ENCODE measurements at places on chromosomes 1 and 21. TPM values are rescaled to one million over a fixed set of nuclear protein-coding genes. Genes with fewer than 3 reads are reported as not detected.

- DNase-seq, result no peak
- no peaks in the 10 kb centered on the region for H3K27me3 ChIP-seq
- no peak overlapping the region for H3K27ac ChIP-seq
- peaks cover 9% of the 10 kb centered on the region for H3K4me1 ChIP-seq
Measured at GRCh38 chr1:40081871-40082270, 15.2 kb downstream of the PPT1 start.

DNA sequence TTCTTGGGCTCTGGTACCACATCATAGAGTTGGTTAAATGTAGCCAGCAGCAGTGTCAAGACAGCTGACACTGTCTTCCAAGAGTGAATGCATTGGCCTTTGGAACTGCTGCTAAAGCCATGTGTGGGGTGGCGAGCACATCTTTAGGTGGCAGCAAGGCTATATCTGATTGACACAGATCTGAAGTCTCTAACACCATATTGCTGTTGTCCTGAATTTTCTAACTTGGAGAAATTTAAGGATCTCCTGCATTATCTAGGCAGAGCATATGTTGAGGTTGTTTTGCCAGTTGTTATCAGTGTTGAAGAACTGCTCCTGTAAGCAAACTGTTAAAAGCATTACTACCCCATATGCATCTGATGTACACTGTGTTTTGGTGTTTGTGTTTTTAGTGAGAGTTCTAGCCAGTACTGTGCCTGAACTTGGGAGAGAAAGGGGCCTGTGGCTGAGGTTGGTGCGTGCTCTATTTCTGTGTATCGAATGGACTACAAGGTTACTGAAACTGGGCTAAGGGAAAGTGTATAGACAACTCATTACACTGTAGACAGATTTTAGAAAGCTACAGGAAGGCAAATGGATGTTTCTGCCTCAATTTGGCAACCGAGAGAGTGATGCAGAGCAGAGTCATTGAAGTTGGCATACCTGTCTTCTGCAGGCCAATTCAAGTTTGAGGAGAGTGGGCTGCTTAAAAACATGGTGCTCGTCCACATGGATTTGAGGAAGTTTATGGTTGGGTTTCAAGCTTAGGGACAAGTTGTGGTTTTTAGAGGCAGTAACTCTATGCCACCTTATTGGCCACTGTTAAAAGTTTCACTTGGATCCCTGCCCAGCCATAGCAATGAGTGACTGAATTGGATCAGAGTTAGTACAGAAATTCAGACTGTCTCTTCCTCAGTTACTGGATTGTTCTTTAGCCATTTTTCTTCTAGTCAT, 16.9 kb downstream of the DYRK3 start:
- peaks cover 5% of the 10 kb centered on the region for H3K4me1 ChIP-seq
- DNase-seq, result no peak
- peaks cover 3% of the 10 kb centered on the region for H3K27me3 ChIP-seq
- no peak overlapping the region for H3K27ac ChIP-seq

Gene CBR3
- total RNA-seq, result 27.6 TPM

Gene MYCL
- total RNA-seq, result 0.07 TPM

Gene USH2A
- not detected for total RNA-seq

Gene GLIS1
- total RNA-seq, result not detected

- H3K4me1 ChIP-seq, result peaks cover 36% of the 10 kb centered on the region
- DNase-seq, result peak; percentile 72
- H3K36me3 ChIP-seq, result peaks cover 14% of the 10 kb centered on the region
- no peaks in the 10 kb centered on the region for H3K27me3 ChIP-seq
- H3K4me3 ChIP-seq, result no peak overlapping the region
Measured at GRCh38 chr1:236156512-236157208, 14.3 kb downstream of the GPR137B start.

Gene SMIM11
- total RNA-seq, result 15.6 TPM

GRCh38 chr1:91725989-91726721, 159.8 kb downstream of the TGFBR3 start:
- H3K36me3 ChIP-seq, result peaks cover 22% of the 10 kb centered on the region
- no peak overlapping the region for H3K27ac ChIP-seq
- H3K4me1 ChIP-seq, result peaks cover 18% of the 10 kb centered on the region
- H3K4me3 ChIP-seq, result no peak overlapping the region

All from activated CD4-positive, alpha-beta memory T cell treated with anti-CD3 and anti-CD28 coated beads for 36 hours (primary cell).